SJCRH30 (cell line): ENCODE measurements at places on chromosomes 4 and X. TPM values are rescaled to one million over a fixed set of nuclear protein-coding genes. Genes with fewer than 3 reads are reported as not detected.

DNA sequence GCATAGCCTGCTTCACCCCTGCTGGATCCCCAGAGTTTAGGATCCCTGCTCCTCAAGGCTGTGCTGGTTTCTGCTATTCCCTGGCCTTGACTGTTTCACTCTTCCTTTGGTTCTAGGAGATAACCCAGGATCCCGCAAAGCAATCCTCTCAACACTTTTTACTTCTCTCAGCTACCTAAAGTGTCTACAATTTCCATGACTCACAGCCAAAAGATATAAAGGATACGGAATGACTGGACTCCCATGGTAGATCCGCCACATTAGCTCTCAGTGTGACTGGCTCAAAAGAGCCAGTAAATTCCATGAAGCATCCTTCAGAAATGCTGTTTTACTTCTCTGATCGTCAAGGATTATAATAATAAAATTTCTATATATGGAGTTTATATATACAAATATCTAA, 66.3 kb upstream of the TMEM164 start:
- no peaks in the 10 kb centered on the region for H3K27me3 ChIP-seq
- no peak for DNase-seq
- no peak overlapping the region for H3K27ac ChIP-seq
- H3K4me1 ChIP-seq = no peaks in the 10 kb centered on the region
- H3K4me3 ChIP-seq = no peak overlapping the region
- H3K36me3 ChIP-seq = no peaks in the 10 kb centered on the region

DNA sequence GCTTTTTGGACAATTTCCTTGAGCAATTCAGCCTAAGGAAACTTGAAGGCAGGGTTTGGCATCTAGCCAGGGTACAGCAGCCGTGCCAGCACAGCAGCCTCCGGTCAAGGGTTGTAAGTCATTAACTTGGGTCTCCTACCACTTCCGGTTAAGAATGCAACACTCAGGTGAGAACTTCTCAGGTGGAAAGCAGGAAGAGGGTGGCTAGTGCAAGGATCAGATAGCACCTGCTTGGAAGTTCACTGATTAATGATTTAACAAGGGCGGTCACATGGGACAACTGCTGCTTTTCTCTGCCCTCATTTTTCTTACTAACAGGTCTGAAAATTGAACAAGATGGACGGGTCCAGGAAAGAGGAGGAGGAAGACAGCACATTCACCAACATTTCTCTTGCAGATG, 30.1 kb upstream of the SCOC start:
- H3K4me1 ChIP-seq = no peaks in the 10 kb centered on the region
- no peaks in the 10 kb centered on the region for H3K27me3 ChIP-seq
- DNase-seq = no peak
- H3K4me3 ChIP-seq = no peak overlapping the region

The IRF2 gene
- total RNA-seq = 6.1 and 6.5 TPM in 2 replicates

The DUSP9 gene
- total RNA-seq = 0.14 TPM in 1 of 2 replicates, not detected in the other
